ENCODE measurements at places on chromosomes 1 and 21.
A peak's percentile ranks its signal among the peaks of the same experiment; 100 is the strongest.

DNA sequence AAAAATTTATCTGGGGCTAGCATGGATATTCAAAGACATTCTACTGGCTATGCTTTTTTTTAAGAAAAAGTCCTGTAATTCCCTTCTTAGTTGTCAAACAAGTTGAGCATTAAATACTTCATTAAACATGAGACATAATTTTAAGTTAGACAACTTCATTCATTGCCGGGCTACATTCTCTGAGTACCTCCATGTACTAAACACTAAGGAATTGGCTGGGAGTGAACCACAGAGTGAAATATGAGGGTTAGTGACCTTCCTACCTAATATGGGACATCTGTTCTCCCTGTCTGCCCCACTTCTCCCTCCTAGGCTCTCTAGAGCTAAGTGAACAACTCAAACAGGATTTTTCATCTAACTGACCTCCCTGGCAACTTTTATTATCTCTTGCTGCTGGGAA lies 370.4 kb downstream of the VAV3 start:
- no peak for DNase-seq

- DNase-seq: no peak
These were observed 50.3 kb downstream of the B3GALT5 start for GRCh38 chr21:39663066-39663465.

GRCh38 chr1:104874044-104874443 lies 1124.3 kb downstream of the AMY1C start:
- DNase-seq: no peak

GRCh38 chr1:239436286-239436685 lies 49.9 kb downstream of the CHRM3 start:
- DNase-seq: no peak

DNA sequence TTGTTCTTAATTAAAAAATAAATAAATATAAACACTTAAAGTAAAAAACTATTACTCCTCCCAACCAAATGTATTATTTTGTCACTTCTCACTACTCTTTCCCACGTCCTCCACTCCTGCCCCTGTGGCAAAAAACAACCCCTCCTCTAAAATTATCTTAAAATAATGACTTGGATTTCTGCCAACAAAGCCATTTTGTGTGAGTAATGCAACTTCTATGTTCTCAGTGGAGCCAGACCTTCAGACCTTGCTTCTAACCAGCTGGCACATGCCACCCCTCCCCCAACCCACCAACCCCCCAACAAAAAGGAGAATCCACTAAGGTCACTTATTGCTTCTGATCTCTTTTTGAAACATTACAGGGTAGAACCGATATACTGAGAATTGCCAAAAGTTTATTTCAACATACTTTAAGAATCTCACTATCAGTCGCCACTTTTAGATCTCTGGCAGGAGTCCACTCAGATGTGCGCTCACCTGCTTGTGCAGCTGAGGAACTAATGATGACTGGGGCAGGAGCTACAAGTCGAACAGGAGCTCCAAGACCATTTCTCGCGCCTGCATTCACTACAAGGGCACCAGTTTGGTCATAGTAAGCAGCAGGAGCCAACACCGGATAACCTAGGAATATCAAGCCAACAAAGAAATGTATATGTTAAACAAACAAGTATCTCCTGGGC lies 58.3 kb upstream of the SDC3 start:
- no peak for DNase-seq

DNA sequence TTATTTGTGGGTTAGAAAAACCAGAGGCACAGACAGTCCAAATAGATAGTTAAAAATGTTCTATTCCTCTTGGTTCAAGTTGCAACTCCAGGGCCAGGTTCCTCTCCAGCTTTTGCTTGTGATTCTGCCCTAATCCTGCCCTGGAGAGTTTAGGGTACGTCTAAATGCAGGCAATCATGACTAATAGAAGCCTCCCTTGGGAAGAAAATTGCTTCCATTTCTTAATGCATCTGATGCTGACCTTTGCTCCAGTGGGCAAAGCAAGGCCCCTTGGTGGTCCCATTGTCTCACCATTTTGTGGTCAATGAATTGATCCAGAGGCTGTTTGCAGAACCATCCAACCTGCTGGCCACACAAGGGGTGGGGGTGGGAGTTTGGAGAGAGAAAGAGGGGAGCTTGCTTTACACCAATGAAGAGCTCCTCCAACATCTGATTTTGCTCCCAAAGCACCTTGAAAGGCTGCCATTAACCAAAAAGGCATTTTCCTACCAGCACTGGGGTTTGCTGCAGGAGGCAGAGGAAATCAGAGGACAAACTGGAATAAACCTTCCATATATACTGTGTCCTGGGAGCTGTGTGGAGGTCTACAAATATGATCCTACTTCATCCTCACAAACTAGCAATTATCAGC lies 31.3 kb downstream of the C8B start:
- DNase-seq: no peak

GRCh38 chr1:151972542-151973248 lies 21.0 kb downstream of the S100A10 start:
- DNase-seq: no peak

GRCh38 chr21:45615145-45615711 lies 28.3 kb upstream of the PCBP3 start:
- peak; percentile 76 for DNase-seq

DNA sequence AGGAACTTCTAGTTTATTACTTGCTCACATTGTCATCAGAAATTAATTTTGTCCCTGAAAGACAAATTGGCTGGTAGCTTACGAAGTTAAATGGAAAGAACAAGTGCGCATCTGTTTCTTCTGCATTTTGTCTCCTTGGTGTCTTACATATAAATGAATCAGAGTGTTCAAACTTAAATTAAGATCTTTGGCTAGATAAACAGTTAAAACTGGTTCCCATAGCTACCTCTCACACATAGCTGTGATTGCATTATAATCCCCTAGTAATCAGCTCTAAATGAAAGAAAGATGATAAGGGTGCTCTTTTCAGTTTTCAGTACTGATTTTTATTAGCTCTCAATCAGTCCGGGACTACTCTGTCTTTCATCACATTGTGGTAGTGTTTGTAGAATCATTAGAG lies 124.2 kb upstream of the LMO4 start:
- no peak for DNase-seq

DNA sequence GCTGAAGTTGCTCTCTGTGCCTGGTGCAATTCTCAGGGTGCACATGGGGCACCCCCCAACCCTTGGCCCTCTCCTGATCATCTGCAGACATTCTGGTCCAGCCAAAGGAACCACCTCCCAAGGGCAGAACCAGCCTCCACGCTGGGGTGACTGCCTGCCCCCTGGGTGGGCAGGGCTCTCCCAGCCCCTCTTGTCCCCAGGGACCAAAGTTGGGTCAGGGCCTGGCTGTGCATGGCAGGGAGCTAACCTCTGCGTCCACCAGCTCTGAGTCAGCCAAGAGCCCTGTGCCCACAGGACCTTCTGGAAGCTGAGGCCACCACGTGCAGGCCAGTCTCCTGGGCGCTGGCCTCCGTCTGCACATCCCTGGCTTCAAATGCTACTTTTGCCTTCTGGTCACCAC lies 101.9 kb downstream of the SIK1 start:
- no peak for DNase-seq

DNA sequence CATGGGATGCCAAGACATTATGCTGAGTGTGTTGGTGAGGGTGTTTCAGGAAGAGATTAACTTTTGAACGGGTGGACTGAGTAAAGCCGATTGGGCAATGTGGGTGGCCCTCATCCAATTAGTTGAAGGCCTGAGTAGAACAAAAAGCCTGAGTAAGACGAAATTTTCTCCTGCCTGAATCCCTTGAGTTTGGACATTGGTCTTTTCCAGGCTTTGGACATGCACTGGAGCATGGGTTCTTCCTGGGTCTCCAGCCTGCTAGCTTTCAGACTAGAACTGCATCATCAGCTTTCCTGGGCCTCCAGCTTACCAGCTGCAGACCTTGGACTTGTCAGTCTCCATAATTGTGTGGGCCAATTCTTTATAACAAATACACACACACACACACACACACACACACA lies 63.6 kb downstream of the NIBAN1 start:
- DNase-seq: no peak

DNA sequence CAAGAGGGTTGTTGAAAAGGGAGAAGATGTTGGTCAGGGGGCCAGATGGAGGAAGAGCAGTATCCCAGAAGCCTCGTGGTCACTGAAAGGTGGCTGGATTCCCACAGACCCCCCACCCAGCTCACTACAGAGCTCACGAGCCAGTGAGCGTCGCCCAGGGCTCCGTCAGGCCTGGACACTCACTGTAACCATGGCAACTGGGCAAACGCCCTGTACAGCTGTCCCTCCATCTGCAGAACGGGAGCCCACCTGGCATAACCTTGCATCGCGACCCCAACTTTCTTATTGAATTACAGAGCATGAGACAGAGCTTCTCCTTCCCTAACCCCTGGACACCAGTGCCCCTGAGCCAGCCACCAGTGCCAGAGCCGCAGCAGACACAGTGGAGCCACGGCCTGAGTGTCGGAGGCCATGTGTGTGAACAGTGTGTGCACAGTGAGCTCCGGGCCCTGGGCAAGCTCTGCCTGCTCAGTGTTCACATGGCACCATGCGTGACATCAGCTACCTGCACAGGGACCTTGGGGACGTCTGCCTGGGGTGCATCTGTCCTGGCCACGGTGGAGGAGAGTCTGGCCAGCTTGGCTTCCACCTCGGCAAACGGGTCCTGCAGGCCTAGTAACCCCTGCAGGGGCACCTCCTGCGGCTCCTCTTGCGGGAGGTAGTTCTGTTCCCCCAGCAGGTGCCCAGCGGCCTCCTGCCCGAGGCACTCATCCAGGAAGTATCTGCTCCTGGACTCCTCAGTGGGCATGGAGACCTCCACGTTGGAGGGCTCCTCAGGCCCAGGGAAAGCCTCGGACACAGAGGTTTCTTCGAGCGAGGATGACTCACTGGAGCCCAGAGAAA lies 25.9 kb upstream of the DDOST start:
- no peak for DNase-seq

DNA sequence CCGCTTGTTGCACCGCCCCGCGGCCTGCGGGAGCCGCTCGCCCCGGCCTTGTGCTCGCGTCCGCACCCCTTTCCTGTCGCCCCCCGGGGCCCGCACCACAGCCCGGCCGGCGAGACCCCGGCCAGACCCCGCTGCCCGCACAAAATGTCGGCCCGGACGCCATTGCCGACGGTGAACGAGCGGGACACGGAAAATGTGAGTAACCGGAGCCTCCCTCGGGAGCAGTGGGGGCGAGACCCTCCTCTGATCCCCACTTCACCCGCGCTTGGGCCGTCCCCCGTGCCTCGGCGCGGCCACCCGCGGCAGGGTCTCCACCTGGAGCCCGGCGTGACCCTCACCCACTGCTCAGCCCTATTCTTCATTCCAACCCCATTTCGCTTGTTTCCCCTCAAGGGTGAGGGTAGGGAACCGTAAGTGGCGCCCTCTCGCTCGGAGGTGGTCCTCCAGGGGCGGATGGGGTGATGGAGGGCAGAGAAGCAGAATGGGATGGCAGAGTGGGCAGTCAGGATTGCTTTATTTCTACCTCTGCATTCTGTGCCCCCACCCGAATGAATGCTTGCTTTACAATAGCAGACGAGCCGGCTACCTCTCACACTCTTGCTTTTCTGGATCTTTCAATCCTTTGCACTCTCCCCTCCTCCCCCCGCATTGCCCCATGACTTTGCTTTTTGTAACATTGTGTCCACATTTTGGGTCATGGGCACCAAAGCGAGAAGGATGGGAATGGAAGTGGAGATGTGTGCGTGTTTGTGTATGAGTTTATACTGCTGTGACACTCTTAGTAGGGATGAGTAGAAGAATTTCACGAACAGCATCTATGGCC lies 954 bp downstream of the MARK1 start:
- no peak for DNase-seq

- DNase-seq: no peak
These were observed 5.5 kb downstream of the ETV3 start for GRCh38 chr1:157132616-157133167.

DNA sequence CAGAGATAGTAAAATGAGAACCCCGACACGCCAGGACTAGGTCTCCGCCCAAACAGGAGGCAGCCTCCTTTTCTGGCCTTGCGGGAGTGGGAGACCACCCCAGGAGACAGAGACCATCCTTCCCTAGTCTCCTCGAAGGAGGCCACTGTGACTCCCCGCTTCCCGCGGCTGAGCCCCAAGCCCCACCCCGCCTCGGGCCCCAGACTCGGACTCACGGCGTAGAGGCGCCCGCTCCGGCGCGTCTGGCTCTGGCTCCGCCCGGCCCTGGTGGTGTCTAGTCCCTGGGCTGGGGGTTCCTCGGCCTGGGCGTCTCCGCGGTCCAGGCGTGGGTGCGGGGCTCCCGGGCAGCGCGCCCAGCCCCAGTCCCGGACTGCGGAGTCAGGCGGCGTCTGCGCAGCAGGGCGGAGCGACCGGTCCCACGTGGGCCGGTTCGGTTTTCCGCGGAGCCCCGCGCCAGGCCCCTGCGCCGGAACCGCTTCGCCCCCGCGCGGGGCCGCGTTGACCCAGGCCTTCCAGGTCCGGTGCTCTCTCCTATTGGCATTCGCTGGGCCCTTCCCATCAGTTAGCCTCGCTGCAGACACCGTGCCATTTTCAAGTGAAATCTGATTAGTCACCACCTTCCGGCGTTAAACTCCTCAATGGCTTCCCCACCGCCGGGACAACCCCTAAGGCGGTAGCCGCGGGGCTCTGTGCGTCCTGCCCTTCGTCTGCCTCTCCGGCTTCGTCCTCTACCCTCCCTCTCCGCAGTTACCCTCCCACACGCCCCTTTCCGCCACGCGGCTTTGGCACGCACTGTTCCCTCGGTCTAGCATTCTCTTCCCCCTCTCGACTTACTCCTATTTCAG lies at the start of gene C1orf216:
TSS of gene C1orf216 (minus strand) at position 393 of the 845 bp plus-strand sequence. CDS start 2,563 bp downstream, outside the sequence.
- DNase-seq: peak; percentile 90

DNA sequence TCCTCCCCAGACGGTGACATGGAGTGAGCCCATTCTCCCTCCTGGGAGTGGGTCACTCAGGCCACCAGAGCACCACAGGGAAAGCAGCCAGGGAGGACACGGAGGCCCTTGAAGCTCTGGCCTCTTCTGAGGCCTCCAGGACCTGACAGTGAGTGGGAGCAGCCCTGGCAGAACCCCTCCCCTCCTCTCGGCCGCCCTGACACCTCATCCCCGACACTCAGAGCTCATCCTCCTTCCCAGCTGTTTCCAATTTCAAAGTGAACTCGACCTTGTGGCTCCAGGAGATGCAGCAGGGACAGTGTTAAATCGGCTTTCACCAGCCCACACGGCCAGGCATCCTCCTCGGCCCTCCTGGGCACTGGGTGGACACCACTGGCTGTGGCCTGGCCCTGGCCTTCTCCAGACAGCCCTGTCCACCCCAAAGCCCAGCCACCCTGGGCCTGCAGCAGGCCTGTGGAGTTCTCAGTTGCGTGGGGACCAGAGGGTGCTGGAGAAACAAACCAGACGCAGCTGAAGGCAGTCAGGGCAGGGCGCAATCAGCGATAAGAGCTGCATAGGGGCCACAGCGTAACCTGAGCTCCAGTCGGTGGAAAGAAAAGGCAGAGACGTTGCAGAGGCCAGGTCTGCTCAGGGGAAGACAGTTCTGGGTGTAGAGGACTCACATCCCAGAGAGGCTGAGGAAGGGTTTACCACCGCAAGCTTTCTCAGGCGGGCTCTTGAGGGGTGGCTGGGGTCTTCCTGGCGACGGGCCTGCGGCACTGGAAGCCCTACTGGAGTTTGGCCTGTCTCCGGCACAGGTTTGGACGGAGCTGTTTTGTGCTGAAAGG lies 27.1 kb downstream of the FTCD start:
- DNase-seq: no peak

- no peak for DNase-seq
These were observed 55.4 kb downstream of the EPRS1 start for GRCh38 chr1:219990782-219991510.

- DNase-seq: no peak
These were observed 49.8 kb downstream of the ADGRL2 start for GRCh38 chr1:81850495-81850894.

GRCh38 chr1:63523738-63524137 lies 413 bp downstream of the EFCAB7 start:
- no peak for DNase-seq

GRCh38 chr1:29029667-29030066 lies 94.0 kb downstream of the TMEM200B start:
- no peak for DNase-seq

- DNase-seq: no peak
These were observed 59.6 kb upstream of the C1orf87 start for GRCh38 chr1:60133000-60133673.
